Esophagus muscularis mucosa (tissue), 4 donors: ENCODE measurements at places on chromosomes 4 and X. TPM values are rescaled to one million over a fixed set of nuclear protein-coding genes. Genes with fewer than 3 reads are reported as not detected.

The SERTM2 gene
- not detected for total RNA-seq

The FABP2 gene
- not detected for total RNA-seq

The ZNF827 gene
- 27.2 TPM for total RNA-seq

The DIPK2B gene
- 25.3 TPM for total RNA-seq

The GALNT7 gene
- 9.6 TPM for total RNA-seq

The CXorf65 gene
- total RNA-seq: not detected
